HTR-8/SVneo (cell line): ENCODE measurements at places on chromosomes 1 and 21.
A peak's percentile ranks its signal among the peaks of the same experiment; 100 is the strongest.

GRCh38 chr1:99777752-99778151, 11.3 kb upstream of the FRRS1 start:
- no peak for DNase-seq

DNA sequence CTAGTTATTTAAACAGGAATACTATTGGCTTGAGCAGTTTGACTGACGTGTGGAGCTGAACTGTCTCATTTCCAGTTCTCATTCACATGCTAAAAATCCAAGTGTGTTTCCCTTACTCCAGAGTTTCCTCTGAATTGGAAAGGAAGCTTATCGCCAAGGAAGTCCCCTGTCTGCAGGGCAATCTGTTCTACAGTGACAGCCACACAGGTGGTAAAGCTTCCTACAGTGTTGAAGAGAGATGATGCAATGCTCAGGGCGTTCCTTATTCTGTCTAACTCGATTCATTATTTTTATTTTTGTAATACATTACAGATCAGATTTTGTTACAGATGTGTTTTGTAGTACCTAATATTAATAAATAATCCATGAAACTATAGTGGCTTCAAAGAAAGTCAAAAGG, 41.3 kb downstream of the ADAMTS5 start:
- DNase-seq: no peak

DNA sequence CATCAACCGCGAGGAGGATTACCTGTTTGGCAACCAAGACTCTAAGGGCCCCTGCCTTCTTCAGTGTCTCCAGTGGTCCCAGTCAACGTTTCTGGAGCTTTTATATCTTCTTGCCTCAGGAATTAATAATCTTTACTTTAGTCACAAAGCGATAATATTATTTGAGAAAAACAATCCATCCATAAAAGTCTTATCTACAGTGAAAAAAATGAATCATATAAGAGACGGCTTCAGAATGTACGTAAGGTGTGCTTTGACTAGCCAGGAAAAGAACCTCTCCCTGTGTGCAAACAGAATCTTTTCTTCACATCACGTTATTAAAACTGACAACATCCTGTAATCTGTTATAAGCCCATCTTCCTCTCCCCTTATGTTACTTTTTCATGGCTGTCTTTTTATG, at the start of gene REG4:
TSS of gene REG4 (minus strand) at position 74 of the 400 bp plus-strand sequence. CDS start 2,691 bp downstream, outside the sequence.
- DNase-seq: no peak

DNA sequence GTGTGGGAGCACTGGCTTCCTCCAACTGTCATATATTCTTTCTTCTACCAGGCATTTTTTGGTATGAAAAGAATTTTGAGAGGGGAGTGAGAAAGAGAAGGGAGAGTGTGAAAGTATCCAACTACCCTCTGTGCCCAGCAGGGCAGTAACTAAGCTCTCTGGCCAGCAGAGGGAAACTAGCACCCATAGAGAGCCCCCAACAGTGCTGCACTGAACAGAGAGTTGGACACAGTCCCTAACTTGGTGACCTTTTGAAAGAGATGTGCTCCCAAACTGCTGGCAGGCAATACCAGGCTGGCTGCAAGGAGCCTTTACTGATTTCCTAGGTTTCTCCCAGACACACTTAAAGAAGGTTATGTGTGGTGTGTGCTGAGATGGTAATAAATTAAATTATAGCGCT, 118.8 kb upstream of the PBX1 start:
- DNase-seq: peak; percentile 29

DNA sequence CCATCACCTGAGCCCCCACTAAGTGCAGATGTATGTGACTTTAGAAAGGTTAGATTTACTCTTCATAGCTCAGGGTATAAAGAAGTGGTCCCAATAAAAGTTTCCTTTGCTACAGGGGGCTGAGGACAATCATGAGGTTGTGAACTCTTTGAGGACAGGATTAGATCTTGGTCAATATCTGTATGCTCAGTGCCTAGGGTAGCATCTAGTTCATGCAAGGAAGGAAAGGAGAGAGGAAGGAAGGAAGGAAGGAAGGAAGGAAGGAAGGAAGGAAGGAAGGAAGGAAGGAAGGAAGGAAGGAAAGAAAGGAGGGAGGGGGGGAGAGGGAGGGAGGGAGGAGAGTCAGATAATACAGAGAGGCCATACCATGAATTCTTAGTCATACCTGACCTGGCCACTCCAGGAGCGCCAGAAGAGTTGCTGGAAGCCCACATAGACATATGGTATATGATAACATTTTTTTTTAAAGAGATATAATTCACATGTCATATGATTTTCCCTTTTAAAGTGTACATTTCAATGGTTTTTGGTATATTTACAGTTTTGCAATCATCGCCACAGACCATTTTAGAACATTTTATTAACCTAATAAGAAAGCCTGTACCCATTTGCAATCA, 9.7 kb upstream of the CSRP1 start:
- DNase-seq: no peak

GRCh38 chr1:108815566-108815965, 41.3 kb downstream of the AKNAD1 start:
- no peak for DNase-seq

GRCh38 chr1:41532206-41532975, 47.9 kb upstream of the EDN2 start:
- DNase-seq: no peak
